ENCODE measurements at places on chromosomes 11 and 22. TPM values are rescaled to one million over a fixed set of nuclear protein-coding genes. Genes with fewer than 3 reads are reported as not detected.

RHOD gene
- polyA plus RNA-seq: 8.0 TPM

ENTHD1 gene
- polyA plus RNA-seq: not detected

DNA sequence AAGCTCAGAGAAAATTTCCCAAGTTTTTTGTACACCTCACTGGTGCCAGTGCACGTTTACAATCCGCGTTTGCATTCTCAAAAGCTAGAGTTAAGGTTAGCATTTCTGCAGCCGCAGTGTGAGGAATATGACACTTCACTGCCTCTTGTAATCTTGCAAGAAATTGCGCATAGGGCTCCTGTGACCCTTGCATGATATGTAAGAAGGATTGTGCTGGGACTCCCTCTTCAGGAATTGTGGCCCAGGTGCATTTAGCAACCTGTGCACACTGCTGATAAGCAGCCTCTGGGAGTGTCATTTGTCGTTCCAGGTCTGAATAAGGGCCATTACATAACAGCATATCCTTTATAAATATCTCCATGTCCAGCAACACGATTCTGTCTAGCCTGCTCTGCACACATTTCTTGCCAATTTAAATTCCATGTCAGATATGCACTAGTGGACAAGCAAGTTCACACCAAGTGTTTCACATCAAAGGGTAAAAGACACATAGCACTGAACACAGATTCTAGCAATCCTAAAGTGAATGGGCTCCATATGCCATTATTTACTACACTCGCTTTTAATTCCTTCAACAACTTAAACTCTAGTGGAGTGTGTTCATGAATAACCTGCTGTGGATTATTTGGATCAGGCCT lies 69.2 kb upstream of the INCENP start:
- DNase-seq: no peak

GRCh38 chr11:58999291-58999680 lies 60.0 kb downstream of the GLYATL1 start:
- DNase-seq: no peak

DNA sequence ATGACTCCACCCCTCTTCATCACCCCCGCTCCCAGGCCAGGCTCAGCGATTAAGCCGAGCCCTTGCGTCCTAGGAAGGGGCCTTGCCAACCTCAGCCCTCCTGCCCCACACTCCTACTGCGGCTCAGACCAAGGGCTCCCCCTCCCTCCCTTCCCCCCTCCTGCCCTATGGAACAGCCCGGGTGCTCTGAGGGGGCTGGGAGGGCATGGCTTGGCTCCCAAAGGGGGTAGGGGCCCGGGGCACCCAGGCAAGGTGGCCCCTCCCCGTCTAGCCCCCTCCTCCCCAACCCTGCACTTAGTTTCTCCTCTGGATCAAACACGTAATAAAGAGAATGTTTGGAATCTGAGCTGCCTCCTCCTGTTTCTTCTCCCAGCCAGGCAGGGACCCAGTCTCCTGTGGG lies 6.3 kb downstream of the RCOR2 start:
- no peak for DNase-seq

- DNase-seq: no peak
Measured at GRCh38 chr22:44839061-44839460, 86.7 kb downstream of the ARHGAP8 start.

DNA sequence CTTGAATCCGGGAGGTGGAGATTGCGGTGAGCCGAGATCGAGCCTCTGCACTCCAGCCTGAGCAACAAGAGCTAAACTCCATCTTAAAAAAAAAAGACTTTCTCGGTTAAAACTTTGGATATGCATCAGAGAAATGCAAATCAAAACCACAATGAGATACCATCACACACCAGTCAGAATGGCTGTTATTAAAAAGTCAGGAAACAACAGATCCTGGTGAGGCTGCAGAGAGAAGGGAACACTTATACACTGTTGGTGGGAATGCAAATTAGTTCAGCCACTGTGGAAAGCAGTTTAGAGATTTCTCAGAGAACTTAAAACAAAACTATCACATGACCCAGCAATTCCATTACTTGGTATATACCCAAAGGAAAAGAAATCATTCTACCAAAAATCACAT lies 619.4 kb upstream of the KIRREL3 start:
- DNase-seq: no peak

GRCh38 chr22:46612904-46613605 lies 7.1 kb upstream of the GRAMD4 start:
- DNase-seq: no peak

- DNase-seq: no peak
Measured at GRCh38 chr11:43691806-43692205, 11.3 kb downstream of the HSD17B12 start.

DNA sequence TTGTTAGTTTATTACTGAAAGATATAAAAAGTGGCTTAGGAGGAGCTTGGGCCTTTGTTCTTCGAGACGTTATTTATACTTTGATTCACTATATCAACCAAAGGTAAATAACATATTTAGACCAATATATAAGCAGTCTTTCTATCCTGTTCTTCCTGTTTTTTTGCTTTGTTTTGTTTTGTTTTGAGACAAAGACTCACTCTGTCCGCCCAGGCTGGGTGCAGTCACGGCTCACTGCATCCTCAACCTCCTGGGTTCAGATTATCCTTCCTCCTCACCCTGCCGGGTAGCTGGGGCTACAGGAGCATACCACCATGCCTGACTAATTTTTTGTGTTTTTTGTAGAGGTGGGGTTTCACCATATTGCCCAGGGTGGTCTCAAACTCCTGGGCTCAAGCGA lies 66.8 kb downstream of the ATM start:
- DNase-seq: peak; percentile 15

- DNase-seq: no peak
Measured at GRCh38 chr11:65609229-65609628, 4.8 kb downstream of the MAP3K11 start.

DNA sequence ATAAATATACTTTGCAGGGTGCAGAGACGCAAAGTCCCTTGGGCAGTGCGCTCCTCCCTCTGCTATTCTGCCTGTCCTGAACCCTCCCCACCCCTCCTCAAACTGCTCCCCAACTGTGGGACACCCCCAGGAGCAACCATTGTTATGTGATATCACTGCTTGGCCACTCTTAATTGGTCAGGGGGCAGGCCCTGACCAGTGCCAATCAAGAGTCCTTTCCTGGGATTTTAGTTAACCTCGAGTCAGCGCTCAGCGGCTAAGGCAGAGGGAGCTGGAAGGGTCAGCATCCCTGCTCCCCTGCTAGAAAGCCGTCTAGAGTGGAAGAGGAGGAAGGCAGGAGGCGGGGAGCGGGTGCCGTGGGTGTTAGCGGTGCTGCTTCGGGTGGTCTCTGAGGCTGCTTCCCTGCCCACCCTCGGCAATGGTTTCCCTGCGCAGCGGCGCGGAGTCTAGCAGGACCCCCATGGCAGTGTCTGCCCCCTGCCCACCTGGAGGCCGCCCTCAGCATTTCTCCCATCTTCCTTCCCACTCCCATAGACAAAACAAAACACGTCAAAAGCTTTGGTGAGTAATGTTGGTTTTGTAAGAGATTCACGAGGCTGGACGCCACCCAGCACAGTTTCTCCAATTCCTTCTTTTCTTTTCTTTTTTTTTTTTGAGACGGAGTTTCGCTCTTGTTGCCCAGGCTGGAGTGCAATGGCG lies 38.4 kb upstream of the A4GALT start:
- DNase-seq: no peak
